GM04504 (cell line): ENCODE measurements at places on chromosomes 4 and X.
A peak's percentile ranks its signal among the peaks of the same experiment; 100 is the strongest.

GRCh38 chr4:67983333-67983732, 20.0 kb upstream of the TMPRSS11A start:
- no peak for DNase-seq

- no peak for DNase-seq
These were observed 210.7 kb downstream of the PDGFRA start for GRCh38 chr4:54439831-54440243.

DNA sequence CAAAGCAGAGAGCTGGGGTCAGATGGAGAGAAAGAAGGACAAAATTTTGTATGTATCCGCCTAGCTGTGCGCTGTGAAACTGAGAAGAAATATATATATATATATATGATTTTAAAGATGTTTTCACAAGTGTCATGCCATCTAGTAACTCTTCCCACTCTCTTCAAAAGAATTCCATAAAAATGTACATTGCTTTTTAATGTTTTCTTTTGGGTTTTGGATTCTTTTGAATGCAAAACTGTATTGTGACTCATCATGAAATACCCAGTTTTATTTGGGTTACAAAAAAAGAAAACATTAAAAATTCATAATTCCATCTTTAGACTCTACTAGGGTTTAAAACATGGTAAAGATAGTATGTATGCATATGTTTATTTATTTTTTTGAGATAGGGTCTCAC, 34.3 kb upstream of the IGFBP7 start:
- no peak for DNase-seq

GRCh38 chrX:155086202-155086840, 15.0 kb downstream of the BRCC3 start:
- peak; percentile 5 for DNase-seq

DNA sequence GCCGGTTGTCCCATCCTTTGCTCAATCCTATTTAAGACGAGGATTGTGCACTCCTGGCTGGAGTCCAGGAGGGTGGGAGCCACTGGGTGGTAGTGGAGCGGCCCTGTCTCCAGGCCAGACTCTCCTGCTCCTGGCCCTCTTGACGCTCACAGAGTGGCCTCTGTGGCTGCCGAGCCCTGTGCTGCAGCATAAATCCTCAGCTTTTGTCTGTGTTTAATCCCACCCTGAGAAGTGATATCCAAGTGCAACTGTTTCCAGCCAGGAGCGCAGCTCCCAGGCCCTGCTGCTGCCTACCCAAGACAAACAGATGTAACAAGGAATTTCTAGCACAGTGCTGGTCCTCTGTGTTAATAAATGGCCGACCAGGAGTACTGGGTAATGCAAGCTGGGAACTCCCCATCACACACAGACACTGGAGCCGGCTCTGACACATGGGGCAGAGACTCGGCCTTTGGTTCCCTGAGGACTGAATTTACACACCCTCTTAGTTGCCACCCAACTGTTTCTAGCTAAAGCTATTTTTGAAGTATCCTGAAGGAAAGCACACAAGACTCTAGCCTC, 85.3 kb downstream of the GATB start:
- DNase-seq = no peak

- no peak for DNase-seq
These were observed 187.8 kb downstream of the CCNG2 start for GRCh38 chr4:77344784-77345183.
